Stimulated activated naive B cell treated with anti-CD40 and anti-IgM and Interleukin-4, amounts not matched to agents 10 μg/mL and 1 μg/mL and 100 μg/mL, for 72 hours (primary cell): ENCODE measurements at places on chromosomes 5 and 9.

- H3K36me3 ChIP-seq: no peaks in the 10 kb centered on the region
- no peak overlapping the region for H3K4me3 ChIP-seq
- peaks cover 3% of the 10 kb centered on the region for H3K4me1 ChIP-seq
- H3K27ac ChIP-seq: no peak overlapping the region
Observed at GRCh38 chr9:16725066-16725465, 145.4 kb downstream of the BNC2 start.

- no peak overlapping the region for H3K4me3 ChIP-seq
- DNase-seq: no peak
Observed at GRCh38 chr9:5500441-5501235, 9.7 kb upstream of the PDCD1LG2 start.

- H3K27ac ChIP-seq: no peak overlapping the region
- H3K4me3 ChIP-seq: no peak overlapping the region
- peaks cover 18% of the 10 kb centered on the region for H3K4me1 ChIP-seq
- no peaks in the 10 kb centered on the region for H3K36me3 ChIP-seq
- DNase-seq: no peak
Observed at GRCh38 chr5:157624144-157624543, 28.1 kb downstream of the SOX30 start.

DNA sequence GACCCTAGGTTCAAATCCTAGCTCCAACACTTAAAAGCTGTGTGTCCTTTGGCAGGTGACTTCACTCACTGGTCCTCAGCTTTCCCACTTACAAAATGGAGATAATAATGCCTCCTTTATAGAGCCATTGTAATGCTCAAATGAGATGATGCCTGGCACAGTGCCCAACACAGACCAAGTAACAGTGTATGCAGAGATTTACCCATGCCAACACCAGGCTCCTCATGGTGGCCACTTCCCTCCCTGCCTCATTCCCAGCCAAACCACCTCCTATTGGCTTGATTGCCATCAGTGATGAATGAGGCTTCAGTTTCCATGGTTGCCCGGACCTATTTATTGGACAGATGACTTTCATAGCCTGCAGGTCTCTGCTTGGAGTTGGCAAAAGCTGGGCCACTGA is 469.4 kb downstream of the CDK5RAP2 start:
- no peak overlapping the region for H3K27ac ChIP-seq
- no peaks in the 10 kb centered on the region for H3K27me3 ChIP-seq
- H3K4me3 ChIP-seq: no peak overlapping the region
- no peaks in the 10 kb centered on the region for H3K36me3 ChIP-seq
- DNase-seq: no peak

DNA sequence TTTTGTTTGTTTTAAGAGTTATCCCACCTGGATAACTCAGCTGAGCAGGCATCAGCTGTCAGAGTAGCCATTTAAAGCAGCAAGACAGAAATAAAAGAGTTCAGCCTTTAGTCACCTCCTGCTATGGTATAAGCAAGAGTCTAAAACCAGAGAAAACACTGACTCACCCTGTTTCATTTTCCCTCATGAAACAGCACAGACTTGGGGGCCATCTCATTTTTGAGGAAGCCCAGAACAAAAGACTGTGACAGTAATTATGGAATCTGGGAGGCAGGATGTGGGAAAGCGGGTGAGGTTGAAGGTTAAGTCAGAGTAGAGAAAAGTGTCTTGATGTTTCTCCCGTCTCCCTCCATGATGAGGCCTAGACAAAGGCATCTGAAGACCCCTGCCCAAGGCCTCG is 90.2 kb upstream of the FAM174A start:
- H3K27ac ChIP-seq: no peak overlapping the region
- no peak overlapping the region for H3K4me3 ChIP-seq
- H3K36me3 ChIP-seq: no peaks in the 10 kb centered on the region
- H3K4me1 ChIP-seq: peaks cover 2% of the 10 kb centered on the region
- H3K27me3 ChIP-seq: no peaks in the 10 kb centered on the region

DNA sequence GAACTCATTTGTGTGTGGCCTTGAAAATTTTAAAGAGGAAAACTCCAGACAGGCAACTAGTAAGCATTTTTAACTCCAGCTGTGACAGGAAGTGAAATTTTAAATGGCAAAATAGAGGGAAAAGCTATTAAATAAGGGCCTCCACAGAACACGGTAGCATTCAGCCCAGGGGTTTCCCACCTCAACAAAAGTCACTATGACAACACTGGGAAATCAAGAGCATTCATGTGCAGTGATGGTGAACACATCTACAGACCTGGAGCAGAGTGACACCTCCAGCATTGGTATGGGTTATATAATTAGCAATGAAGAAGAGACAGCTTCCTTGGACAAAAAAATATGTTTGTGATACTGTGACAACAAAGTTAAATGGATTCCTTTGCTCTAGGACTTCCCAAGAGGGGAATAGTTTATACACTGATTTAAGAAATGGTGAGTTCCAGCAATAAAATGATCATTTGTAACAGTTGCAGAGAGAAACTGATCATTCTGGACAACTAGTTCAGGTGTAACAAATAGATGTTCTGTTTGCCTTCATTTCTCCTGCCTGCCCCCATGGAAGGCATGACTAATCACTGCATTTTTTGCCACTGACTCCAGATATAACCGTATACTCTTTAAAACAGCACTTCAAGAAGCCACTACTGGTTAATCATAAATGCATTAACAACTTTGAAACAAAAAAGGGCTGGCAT is 93.3 kb upstream of the SLC44A1 start:
- no peaks in the 10 kb centered on the region for H3K36me3 ChIP-seq
- H3K4me1 ChIP-seq: peaks cover 12% of the 10 kb centered on the region
- no peak for DNase-seq
- H3K27ac ChIP-seq: no peak overlapping the region

- H3K27me3 ChIP-seq: no peaks in the 10 kb centered on the region
- H3K4me1 ChIP-seq: peaks cover 54% of the 10 kb centered on the region
- DNase-seq: no peak
- H3K4me3 ChIP-seq: no peak overlapping the region
- no peak overlapping the region for H3K27ac ChIP-seq
- no peaks in the 10 kb centered on the region for H3K36me3 ChIP-seq
Observed at GRCh38 chr9:93595461-93595860, 19.1 kb downstream of the PHF2 start.

DNA sequence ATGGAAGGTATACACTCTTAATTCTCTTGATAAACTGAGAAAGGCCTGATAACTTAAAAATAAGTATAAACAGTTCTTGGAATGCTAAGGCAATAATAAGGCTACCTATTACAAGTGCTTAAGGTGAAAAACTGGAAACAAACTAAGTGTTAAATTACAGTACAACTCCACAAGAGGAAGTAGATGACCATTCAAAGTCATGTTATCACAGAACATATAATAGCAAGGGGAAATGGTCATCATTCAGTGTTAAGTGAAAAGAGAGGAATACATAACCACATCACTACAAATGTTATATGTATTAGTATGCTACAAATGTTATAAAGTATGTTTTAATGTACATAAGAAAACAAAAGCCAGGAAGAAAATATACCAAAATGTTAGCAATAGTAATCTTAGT is 135.9 kb downstream of the CCDC192 start:
- no peak for DNase-seq
- H3K36me3 ChIP-seq: no peaks in the 10 kb centered on the region
- H3K27ac ChIP-seq: no peak overlapping the region
- peaks cover 8% of the 10 kb centered on the region for H3K4me1 ChIP-seq
- H3K27me3 ChIP-seq: no peaks in the 10 kb centered on the region

DNA sequence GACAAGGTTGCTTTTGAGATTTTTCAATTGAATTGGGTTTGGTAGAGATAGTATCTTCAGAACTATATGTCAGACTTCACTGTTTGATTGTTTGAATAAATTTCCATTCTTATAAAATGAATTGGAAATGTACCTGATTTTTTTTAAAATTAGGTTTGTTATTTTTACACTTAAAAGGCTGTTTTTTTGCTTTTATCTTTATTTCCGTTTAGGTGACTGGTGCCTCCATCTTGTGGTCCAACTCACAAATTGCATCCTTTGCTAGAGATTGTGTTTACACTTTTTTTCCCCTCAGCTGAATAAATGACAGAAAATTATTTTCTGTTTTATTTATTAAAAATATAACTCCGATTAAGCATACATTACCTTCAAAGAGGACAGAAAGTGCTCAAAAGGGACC is 15.6 kb downstream of the NDUFAF2 start:
- H3K27ac ChIP-seq: no peak overlapping the region
- H3K27me3 ChIP-seq: no peaks in the 10 kb centered on the region
- H3K4me3 ChIP-seq: no peak overlapping the region
- DNase-seq: no peak
- peaks cover 14% of the 10 kb centered on the region for H3K36me3 ChIP-seq
- H3K4me1 ChIP-seq: peaks cover 14% of the 10 kb centered on the region

- H3K36me3 ChIP-seq: peaks cover 2% of the 10 kb centered on the region
- H3K4me1 ChIP-seq: peaks cover 6% of the 10 kb centered on the region
- no peak overlapping the region for H3K4me3 ChIP-seq
- H3K27me3 ChIP-seq: no peaks in the 10 kb centered on the region
Observed at GRCh38 chr5:128015978-128016377, 67.6 kb upstream of the SLC12A2 start.

DNA sequence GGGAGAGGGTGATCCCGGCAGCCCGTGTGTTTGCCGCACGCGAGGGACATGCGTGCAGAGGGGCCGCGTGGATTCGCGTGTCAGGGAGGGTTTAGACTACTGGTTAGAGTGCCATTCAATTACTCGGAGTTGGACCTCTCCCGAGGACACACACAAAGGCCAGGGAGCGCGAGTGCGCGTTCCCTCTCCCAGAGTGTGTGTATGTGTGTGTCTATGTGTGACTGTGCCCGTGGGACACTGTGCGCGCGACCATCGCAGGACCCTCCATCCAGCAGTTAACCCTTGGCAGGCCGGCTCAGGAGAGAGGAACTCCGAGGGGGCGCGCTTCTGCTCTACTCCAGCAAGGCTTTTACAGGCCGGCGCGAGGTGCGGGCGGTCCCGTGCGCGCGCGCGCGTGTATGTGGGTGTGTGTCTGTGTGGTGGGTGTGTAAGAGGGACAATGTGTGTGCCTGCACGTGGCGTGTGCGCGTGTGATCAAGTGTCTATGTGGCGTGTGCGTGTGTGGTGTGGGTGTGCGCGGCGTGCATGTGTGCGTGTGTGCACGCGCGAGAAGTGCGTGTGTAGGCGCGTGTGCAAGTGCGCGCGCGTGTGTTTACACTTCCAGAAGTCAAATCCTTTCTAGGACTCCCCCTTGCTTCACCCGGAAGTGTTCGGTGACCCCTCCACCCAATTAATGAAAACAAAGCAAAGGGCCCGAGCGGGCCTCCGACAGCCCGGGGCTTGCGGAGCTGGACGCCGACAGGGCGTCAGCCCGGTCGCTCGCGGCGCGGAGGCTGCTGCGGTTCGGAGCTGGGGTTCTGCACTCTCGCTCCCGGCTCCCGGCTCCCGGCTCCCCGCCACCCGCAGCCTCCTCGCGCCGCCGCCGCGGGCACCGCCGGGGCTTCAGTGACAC is 75.3 kb upstream of the TBCA start:
- H3K4me1 ChIP-seq: peaks cover 11% of the 10 kb centered on the region
- H3K4me3 ChIP-seq: peak overlapping the region; percentile 81
- H3K27ac ChIP-seq: peak overlapping the region; percentile 87
- peaks cover 12% of the 10 kb centered on the region for H3K27me3 ChIP-seq
- DNase-seq: no peak

- no peak for DNase-seq
- H3K4me3 ChIP-seq: no peak overlapping the region
- H3K4me1 ChIP-seq: peaks cover 22% of the 10 kb centered on the region
Observed at GRCh38 chr5:134120386-134121138, 6.1 kb downstream of the TCF7 start.

- peaks cover 4% of the 10 kb centered on the region for H3K36me3 ChIP-seq
- H3K4me1 ChIP-seq: no peaks in the 10 kb centered on the region
- no peak for DNase-seq
Observed at GRCh38 chr5:104178829-104179456, 616.4 kb upstream of the NUDT12 start.

- no peaks in the 10 kb centered on the region for H3K4me1 ChIP-seq
- no peak overlapping the region for H3K27ac ChIP-seq
- H3K36me3 ChIP-seq: no peaks in the 10 kb centered on the region
- no peak for DNase-seq
Observed at GRCh38 chr9:109253637-109254284, 67.1 kb downstream of the EPB41L4B start.

GRCh38 chr9:5784526-5785315 is 48.2 kb downstream of the ERMP1 start:
- H3K27ac ChIP-seq: no peak overlapping the region
- no peaks in the 10 kb centered on the region for H3K27me3 ChIP-seq
- no peak overlapping the region for H3K4me3 ChIP-seq
- H3K4me1 ChIP-seq: peaks cover 6% of the 10 kb centered on the region
- H3K36me3 ChIP-seq: peaks cover 87% of the 10 kb centered on the region

DNA sequence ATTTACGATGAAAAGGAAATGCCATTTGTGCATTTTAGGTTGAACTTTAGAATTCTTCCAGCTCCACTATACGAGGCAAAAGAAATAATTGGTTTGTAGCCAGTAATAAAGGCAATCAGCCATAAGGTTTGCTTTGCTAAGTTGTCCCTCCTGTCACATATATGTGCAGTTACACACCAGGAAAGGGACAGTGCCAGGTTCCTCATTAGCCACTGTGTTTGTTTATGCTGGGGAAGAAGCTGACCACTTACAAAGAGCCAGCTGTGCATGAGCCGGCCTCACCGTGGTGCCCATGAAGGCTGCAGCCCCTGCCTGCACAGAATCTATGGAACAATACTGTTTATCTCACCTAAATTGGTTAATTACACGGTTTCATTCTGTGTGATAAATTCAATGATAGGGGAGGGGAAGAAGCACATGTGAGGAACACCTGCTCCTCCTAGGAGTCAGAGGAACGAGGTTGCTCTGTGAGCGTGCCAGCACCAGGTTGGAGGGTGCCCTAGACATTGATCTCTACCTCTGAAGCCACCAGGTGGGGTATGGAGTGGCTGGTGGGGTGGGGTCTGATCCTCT is 173.8 kb upstream of the DAP start:
- no peaks in the 10 kb centered on the region for H3K4me1 ChIP-seq
- DNase-seq: no peak
- no peak overlapping the region for H3K27ac ChIP-seq
- H3K4me3 ChIP-seq: no peak overlapping the region

GRCh38 chr9:129617167-129617566 is 3.7 kb downstream of the C9orf50 start:
- H3K4me1 ChIP-seq: peaks cover 3% of the 10 kb centered on the region
- H3K4me3 ChIP-seq: no peak overlapping the region
- no peaks in the 10 kb centered on the region for H3K36me3 ChIP-seq
- DNase-seq: no peak

- no peaks in the 10 kb centered on the region for H3K4me1 ChIP-seq
- H3K4me3 ChIP-seq: no peak overlapping the region
- H3K27me3 ChIP-seq: peaks cover 10% of the 10 kb centered on the region
- no peaks in the 10 kb centered on the region for H3K36me3 ChIP-seq
- DNase-seq: no peak
- H3K27ac ChIP-seq: no peak overlapping the region
Observed at GRCh38 chr5:150286820-150287219, 2.8 kb downstream of the CAMK2A start.

DNA sequence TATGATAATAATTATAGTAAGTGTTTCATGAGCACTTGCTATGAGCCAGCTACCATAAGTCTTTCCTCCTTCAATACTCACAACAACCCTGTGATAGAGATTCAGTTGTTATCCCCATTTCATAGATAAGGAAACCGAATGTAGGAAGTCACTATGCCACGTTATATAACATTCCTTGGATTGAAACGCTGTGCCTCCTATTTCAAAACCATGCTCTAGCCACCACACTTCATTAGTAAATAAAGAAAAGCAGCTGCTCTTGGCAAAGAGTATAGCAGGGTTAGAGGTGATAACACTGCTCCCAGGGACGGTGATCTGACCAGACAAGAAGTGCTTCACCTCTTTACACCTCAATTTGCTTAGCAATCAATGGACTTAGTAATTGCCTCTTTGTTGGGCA is 5.5 kb downstream of the ADAMTS12 start:
- H3K27me3 ChIP-seq: peaks cover 17% of the 10 kb centered on the region
- H3K36me3 ChIP-seq: no peaks in the 10 kb centered on the region
- no peak overlapping the region for H3K27ac ChIP-seq
- no peaks in the 10 kb centered on the region for H3K4me1 ChIP-seq
- DNase-seq: no peak
- H3K4me3 ChIP-seq: no peak overlapping the region
